NCI-H2029 (cell line): ENCODE measurements at places on chromosomes 5 and 9.

DNA sequence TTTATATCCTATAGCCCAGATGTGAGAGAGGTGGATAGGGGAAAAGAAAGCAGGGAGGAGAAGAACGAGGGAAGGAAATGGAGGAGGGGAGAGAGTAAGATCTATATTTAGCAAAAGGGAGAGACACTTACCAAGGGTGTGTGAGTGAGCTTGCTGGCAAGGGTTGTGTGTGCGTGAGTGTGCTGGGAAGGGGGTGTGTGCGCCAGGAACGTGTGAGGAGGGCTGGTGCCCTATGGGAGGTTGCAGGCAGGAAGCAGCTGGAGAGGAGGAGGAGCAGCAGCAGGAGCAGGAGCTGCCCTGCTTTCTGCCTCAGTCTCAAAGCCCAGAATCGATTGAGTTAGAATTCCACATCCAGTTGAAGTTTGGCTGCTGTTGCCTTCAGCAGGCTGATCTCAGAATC, 148.3 kb upstream of the RUSC2 start:
- DNase-seq = peak; percentile 69

DNA sequence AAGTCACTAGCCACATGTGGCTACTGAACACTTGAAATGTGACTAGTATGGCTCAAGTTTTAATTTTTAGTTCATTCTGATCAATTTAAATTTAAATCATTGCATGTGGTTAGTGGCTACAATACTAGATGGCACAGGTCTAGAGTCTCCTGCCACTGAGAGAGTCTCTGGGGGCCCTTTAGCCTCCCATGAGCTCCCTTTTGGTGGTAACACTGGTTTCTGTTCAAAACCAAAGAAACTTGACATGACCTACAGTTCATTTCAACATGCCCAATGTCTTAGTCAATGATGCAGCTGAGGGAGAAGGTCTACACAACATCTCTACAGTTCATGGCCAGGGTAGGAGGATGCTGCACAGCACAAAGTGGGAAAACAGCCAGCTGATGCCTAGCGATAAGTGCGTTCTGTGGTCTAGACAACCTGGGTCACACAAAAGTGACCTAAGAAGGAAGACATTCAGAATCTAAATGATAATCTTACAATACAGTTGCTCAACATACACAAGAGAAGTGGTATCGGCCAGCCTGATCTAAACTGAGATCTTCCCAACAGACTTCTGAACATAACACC, 121.0 kb downstream of the AUH start:
- DNase-seq = no peak

DNA sequence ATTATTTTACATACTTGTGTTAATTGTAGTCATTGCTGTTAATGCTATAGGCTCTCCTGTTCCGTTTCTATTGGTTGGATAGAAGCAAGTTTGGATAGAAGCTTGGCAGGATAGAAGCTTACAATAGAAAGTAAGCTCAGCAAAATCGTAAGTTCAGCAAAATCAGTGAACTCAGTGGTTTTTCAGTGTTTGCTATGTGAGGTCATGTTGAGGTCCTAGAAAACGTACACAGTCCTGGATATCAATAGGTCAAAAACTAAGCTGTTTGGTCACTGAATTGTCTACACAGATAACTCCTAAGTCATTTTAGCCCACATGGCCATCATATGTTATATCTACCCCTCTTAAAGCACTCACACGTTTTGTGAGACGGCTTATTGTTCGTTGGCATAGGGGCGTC, 299.4 kb downstream of the MAN2A1 start:
- DNase-seq = no peak

- no peak for DNase-seq
These were observed 70.3 kb upstream of the SMIM15 start for GRCh38 chr5:61232490-61233050.

GRCh38 chr5:176492431-176492830, 44.2 kb downstream of the FAF2 start:
- DNase-seq = no peak

DNA sequence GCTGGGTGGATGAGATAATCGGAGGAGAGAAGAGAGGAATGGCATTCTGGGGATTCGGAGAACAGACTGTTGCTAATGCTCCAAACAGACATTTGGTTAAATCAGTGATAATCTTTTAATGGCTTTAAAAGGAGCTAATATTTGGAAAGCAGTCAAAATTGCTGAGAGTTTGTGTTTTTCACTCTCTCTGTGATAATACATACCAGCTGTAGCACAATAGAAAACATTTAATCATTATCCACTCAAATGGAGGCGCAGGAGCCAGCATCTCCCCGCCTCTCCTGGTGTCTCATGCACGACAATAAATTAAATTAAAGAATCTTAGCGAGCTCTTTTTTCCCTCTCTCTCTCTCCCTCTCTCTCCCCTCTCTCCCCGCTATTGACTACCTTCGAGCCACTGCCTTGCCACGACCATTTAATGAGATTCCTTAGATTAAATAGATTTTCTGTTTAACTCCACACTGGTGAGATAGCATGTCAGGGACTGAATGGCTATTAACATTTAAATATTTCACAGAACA, 268.6 kb upstream of the MVB12B start:
- no peak for DNase-seq

- no peak for DNase-seq
These were observed 82.1 kb downstream of the CCDC192 start for GRCh38 chr5:127785098-127785927.

- DNase-seq = no peak
These were observed 88.4 kb upstream of the GRAMD2B start for GRCh38 chr5:126334760-126335159.

- no peak for DNase-seq
These were observed 319.0 kb downstream of the EBF1 start for GRCh38 chr5:158780656-158781237.
